ENCODE measurements at places on chromosomes 11 and 22. TPM values are rescaled to one million over a fixed set of nuclear protein-coding genes. Genes with fewer than 3 reads are reported as not detected.

CARD16 gene
- not detected for total RNA-seq

TMEM80 gene
- 10.8 TPM for total RNA-seq

SMTNL1 gene
- total RNA-seq = not detected

OR51B4 gene
- not detected for total RNA-seq

RIMBP3C gene
- total RNA-seq = 0.27 TPM

RFPL3 gene
- total RNA-seq = not detected

FAT3 gene
- 0.08 TPM for total RNA-seq

E2F8 gene
- 6.1 TPM for total RNA-seq

H19 gene
- 6.6 TPM for total RNA-seq

OR56A1 gene
- total RNA-seq = not detected

Data from A549 treated with RU486 at 1 μM for 4 hours (cell line).